ENCODE measurements at places on chromosomes 6 and 20. TPM values are rescaled to one million over a fixed set of nuclear protein-coding genes. Genes with fewer than 3 reads are reported as not detected.

DNA sequence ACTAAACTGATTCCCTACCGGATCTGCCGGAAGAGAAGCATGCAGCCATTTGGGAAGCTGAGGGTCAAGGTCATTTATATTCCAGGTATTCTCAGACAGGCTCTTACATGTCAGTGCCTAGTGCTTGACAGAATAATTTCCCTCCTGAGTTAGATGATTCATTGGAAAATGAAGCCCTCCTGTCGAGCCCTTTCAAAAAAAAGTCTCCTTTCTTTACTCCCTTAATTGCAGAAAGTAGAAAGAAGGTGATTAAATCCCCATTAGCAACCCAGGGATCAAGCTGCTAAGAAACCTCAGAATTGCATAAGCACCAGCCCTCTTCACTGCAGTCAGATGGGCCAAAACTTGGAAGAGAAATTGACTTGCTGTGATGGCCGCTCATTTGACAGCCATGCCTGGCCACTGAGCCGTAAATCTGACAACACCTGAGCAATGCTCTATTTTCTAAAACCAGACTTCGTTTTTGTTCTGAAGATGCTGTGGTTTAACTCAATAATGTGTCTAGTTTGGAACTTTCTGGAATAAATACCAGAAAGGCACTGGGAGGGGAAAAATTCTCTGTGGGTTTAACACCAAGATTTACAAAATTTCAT lies 61.0 kb upstream of the ARMH2 start:
- DNase-seq, result no peak

DNA sequence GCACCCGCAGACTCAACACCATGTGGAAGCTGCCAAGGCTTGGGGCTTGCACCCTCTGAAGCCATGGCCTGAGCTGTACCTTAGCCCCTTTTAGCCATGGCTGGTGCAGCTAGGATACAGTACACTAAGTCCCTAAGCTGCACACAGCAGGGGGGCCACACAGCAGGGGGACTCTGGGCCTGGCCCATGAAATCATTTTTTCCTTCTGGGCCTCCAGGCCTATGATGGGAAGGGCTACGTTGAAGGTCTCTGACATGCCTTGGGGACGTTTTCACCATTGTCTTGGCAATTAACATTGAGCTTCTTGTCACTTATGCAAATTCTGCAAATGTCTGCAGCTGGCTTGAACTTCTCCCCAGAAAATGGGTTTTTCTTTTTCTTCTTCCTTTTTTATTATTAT lies 103.3 kb downstream of the SLC16A10 start:
- no peak for DNase-seq

DNA sequence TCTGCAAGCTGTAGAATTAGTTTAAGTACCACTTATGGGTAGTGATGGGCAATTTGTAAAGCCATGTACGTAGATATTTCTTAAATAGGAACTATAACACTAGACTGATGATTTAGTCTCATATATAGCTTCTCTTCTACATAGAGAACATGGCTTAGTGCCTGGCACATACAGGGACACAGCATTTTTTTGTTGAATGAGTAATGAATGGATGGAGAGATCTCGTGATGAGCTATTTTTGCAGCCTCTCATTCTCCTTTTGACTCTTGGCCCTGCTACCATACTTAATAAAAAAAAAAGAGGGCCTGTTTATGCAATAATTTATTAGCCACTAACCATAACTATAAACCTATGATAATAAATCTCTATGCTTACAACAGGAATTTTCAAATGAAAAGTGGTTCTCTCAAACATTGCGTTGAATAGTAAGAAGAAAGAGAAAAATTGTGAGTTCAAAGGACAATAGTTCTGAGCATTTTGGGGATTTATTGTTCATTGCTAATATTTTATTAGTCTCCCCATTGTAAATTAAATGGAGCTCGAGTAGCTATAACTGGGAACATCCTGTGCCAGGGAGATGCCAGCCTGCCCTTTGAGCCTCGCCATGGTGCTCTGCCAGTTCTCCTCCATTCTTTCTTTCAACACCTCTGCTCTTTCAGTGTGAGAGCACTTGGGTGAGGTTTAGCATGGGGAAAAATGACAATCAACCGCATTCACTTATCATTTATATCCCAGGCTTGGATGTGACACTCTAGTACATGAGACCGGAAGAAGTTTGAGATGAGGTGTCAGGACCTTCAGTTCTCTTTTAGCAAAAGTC lies 14.7 kb upstream of the RCAN2 start:
- no peak for DNase-seq

- no peak for DNase-seq
These were observed 390.7 kb downstream of the PREX1 start for GRCh38 chr20:48437146-48437545.

DNA sequence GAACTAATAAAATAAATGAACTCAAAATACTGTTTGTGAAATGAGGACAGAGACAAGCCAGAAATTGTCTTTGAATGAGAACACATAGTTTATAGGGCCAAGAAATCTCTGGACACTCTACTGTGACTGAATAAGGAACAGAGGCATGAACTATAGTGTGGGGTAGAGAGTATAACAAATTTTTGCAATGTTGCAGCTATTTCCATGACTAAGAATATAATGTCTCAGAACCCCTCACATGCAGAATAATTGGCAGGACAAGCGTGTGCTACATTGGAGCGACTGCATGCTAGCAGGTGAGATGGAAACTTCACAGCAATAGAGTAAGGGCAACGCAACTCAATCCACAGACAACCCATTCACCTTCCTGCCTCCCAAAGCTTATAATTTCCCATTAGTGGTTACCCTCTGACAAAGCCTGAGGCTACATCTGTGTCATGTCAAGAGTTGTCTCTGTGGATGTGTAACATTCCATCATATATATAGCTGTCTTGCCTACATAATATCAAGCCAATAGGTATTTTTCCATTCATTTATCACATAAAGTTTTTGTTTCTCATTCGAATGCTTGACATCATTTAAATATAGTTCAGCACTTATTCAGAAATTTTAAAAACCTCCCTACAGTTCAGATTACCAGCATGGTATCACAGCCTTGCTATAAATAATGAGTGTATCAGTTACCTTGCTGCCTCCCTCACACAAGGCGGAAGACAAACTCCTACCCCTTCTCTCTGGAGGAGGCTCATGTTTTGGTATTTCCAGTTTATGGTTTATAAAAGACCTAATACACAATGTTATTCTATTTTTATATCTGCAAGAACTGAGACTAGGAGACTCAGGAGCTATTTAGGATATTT lies 47.9 kb upstream of the ECHDC1 start:
- no peak for DNase-seq

GRCh38 chr6:23477586-23477985 lies 648.4 kb upstream of the NRSN1 start:
- DNase-seq, result no peak

DNA sequence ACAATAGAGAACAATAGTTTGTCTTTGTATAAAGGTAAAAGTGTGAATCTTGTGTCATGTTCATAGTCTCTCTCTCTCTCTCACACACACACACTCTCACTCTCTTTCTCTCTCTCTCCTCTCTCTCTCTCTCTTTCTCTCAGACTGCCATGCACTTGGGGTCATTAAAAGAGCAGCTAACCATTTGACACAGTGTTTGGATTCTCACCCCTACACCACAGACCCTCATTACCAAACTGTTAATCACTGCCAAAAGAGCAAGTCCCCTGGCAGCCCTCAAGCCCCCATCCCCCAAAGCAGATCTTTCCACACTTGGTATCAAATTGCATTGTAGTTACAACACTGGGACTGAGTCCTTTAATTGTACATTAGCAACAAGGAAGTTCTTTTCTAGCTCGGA lies 305.8 kb upstream of the RSPO3 start:
- no peak for DNase-seq

GRCh38 chr6:71651636-71652035 lies 234.7 kb upstream of the RIMS1 start:
- no peak for DNase-seq

DNA sequence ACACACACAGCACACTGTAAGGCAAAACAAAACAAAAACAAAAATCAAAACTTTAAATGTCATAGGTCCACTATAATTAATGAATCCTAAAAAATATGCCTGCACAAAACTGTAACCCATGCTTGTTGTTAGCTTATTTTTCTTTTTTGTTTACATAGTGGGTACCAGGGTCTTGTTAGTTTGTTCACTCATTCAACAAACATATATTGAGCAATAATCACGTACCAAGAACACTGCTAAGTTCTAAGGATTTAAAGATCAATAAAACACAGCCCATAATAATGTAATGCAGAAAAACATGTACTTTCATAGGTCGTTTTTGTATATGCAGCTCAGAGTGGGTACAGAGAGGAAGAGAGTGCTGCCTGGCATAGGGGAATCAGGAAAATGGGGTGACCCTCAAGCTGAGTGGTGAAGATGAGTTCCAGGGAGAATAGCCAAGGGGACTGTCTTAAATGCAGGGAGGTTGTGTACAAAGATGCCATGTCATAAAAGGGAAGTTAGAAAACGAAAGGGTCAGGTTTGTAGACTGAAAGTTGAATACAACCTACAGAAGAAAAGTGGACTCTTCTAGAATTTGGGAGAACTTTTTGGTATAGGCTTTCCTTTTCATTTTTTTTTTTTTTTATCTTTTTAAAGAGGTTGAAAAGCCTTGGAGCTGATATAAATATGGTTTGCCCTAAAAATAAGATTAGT lies 113.3 kb upstream of the TBX18 start:
- no peak for DNase-seq

- no peak for DNase-seq
These were observed 28.9 kb downstream of the UTRN start for GRCh38 chr6:144314003-144314485.

GRCh38 chr6:11478586-11478985 lies 59.0 kb upstream of the TMEM170B start:
- DNase-seq, result no peak

GRCh38 chr6:34511915-34512737 lies 44.0 kb downstream of the SPDEF start:
- no peak for DNase-seq

DNA sequence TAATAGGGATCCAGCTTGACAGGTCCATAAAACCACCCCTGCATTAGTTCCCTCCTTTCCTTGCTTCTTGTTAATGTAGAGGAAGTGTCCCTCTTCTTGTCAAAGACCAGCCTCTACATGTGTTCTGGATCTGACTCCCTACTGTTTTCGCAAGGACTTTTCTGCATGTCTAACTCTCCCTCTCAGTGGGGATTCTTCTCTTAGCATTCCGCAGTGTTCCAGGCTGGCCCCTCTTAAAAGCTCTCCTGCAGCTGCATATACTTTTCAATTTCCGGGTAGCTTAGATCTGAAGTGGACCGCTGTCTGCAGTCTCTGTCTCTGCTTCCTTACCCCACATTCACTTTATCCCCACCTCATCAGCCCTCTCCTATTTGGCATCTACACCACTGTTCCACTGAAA lies 96.1 kb upstream of the MAN1A1 start:
- no peak for DNase-seq

- no peak for DNase-seq
These were observed 105.7 kb upstream of the FAM184A start for GRCh38 chr6:119184008-119184648.

Gene HLA-DQB2
- 27.1 TPM for total RNA-seq

Gene SCUBE3
- not detected for total RNA-seq

Gene ELOVL2
- total RNA-seq, result not detected

Gene LRFN2
- total RNA-seq, result not detected

Gene EDN1
- total RNA-seq, result 3.5 TPM

Gene KIAA0408
- not detected for total RNA-seq

Gene AHI1
- 4.1 TPM for total RNA-seq
